Activated CD8-positive, alpha-beta memory T cell treated with anti-CD3 and anti-CD28 coated beads, Interleukin-2, amount 10 ng/mL, durations not matched to agents 7 days and 5 days (primary cell): ENCODE measurements at places on chromosomes 12 and 14. TPM values are rescaled to one million over a fixed set of nuclear protein-coding genes. Genes with fewer than 3 reads are reported as not detected.

Gene ALDH1L2
- total RNA-seq, result 1.3 TPM

Gene ARG2
- total RNA-seq, result 6.2 TPM

Gene CDKL1
- total RNA-seq, result 13.5 TPM

Gene POTEG
- total RNA-seq, result not detected

Gene SERPINA9
- not detected for total RNA-seq

Gene PZP
- total RNA-seq, result not detected

Gene SERPINA1
- not detected for total RNA-seq

Gene NID2
- total RNA-seq, result 0.21 TPM

Gene CLEC4D
- not detected for total RNA-seq

Gene PROX2
- 0.44 TPM for total RNA-seq

Gene GZMH
- total RNA-seq, result 80.0 TPM

Gene TAS2R13
- 0.45 TPM for total RNA-seq

Gene EDDM3A
- not detected for total RNA-seq

Gene RNFT2
- total RNA-seq, result 8.6 TPM

Gene SP7
- not detected for total RNA-seq

Gene TUNAR
- total RNA-seq, result not detected

Gene VWF
- not detected for total RNA-seq

Gene KITLG
- 0.14 TPM for total RNA-seq
